ENCODE measurements at places on chromosomes 6 and 20.

DNA sequence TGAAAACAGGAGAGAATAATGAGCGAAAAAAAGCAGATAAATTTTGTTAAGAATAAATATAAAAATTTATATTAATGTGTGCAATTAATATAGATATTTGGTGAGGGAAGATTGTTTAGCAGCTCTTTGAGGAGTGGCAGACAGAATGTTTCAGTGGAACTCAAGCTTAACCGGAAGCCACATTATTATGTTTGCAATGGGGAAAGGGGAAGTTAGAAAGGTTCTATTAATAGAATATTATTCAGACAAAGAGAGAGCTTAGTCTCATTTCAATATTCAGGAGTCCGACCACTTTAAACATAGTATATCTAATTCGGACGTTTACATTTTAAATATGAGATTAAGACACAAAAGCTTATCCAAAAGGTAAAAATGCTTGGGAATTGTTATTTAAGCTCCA is 81.6 kb upstream of the KHDRBS2 start:
- no peak for DNase-seq

DNA sequence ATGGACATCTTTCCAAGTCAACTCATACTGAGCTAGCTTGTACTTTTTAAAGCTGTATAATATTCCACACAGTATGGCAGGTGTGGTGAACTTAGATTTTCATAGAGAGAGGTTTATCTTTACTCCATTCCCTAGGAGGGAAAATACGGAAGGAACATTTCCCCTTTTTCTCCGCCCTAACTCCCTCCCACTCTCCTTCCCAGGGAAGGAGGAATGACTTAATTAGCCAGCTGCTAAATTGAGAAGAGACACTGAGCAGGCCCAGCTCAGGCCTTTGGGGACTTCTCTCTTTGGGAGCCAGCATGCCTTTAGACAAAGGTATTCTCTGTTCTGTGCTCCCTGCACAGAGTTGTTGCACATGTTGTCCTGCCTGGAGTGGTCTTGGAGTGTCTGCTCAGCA is 46.1 kb downstream of the MBOAT1 start:
- no peak for DNase-seq

- no peak for DNase-seq
Measured at GRCh38 chr20:61072398-61072797, 179.7 kb upstream of the CDH4 start.

- DNase-seq = no peak
Measured at GRCh38 chr6:150586850-150587359, 12.8 kb upstream of the PLEKHG1 start.

DNA sequence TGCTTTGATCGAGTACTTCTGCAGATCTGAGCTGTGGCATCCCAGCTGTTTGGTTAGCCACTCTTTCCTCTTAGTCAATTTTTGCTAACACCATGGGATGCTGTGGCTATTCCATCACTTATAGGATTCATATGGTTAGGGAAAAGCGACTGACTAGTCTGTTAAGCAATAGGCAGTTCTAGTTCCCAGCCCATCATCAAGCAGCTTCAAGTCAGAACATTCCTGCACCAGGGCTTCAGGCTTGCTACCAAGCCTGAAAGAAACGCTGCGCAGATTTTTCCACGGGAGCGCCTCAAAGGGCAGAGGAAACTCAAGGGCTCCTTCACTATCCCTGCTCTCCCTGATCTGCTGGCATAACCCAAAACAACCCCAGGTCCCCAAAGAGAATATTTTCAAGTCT is 159.8 kb upstream of the SUPT3H start:
- DNase-seq = no peak
